ENCODE measurements at places on chromosomes 1 and 21. TPM values are rescaled to one million over a fixed set of nuclear protein-coding genes. Genes with fewer than 3 reads are reported as not detected.
A peak's percentile ranks its signal among the peaks of the same experiment; 100 is the strongest.

Gene DNAJC28
- not detected for total RNA-seq

GRCh38 chr1:218658269-218658668, 313.1 kb downstream of the TGFB2 start:
- no peak for DNase-seq

DNA sequence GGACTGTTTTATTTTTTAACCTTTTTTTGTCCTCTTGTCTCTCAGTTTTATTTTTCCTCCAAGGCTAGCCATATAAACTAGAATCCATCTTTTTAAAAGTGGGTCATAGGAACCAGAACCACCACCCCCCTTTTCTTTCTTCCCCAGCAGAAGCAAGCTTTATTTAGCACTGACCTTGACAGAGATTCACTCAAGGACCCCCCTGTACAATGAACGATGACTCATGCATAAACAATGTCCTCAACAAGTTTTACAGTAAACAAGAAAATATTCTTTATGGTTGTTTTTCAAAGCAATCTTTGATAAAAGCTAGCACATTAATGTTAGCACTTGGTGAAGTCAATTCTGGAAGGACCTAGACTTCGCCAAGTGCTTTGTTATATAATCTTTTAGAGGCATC, 14.1 kb downstream of the PKN2 start:
- DNase-seq = no peak

Gene CLCA2
- total RNA-seq = not detected

- peak; percentile 75 for DNase-seq
These were observed 5.5 kb upstream of the PRKCZ start for GRCh38 chr1:2044510-2045319.

GRCh38 chr1:217134857-217135568, 411.8 kb upstream of the ESRRG start:
- no peak for DNase-seq

GRCh38 chr1:231058416-231059109, 18.5 kb upstream of the FAM89A start:
- no peak for DNase-seq

Gene OR6N1
- not detected for total RNA-seq

DNA sequence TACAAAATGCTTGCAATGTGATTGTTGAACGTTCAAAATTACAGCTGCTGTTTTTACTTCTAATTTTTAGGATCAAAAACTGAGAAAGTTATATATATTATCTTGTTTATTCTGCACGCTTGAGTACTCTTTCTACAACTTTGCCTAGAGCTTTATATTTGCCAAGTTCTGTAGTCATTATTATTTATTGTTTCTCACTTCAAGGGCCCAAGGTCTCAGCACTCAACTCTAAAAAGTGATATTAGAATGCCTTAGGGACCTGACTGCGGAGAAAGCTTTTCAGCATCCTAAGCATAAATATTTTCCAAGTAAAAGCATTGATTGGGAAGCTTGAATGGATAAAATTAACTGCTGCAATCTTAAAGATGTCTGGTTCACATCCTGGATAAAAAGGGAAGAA, 83.6 kb downstream of the UBE2U start:
- DNase-seq = no peak

- no peak for DNase-seq
These were observed 2.1 kb upstream of the KCNAB2 start for GRCh38 chr1:6043561-6043960.

Gene CLCA1
- total RNA-seq = not detected

Gene BEND5
- 5.6 TPM for total RNA-seq

DNA sequence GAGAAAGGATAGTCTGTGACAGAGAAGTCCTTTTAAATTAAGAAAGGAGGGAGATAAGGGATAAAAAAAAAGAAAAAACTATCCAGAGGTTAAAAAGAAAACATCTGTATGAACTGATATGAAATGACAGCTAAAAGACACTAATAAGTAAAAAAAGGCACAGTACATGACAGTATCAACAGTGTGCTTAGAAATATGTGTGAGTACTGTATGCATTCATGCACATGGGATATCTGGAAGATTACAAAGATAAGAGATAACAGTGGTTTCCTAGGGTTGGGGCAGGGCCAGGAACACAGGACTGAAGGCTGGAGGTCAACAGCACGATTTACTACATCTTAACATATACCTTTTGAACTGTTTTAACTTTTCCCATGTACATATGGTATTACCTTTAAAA, 13.3 kb downstream of the PTP4A2 start:
- no peak for DNase-seq

DNA sequence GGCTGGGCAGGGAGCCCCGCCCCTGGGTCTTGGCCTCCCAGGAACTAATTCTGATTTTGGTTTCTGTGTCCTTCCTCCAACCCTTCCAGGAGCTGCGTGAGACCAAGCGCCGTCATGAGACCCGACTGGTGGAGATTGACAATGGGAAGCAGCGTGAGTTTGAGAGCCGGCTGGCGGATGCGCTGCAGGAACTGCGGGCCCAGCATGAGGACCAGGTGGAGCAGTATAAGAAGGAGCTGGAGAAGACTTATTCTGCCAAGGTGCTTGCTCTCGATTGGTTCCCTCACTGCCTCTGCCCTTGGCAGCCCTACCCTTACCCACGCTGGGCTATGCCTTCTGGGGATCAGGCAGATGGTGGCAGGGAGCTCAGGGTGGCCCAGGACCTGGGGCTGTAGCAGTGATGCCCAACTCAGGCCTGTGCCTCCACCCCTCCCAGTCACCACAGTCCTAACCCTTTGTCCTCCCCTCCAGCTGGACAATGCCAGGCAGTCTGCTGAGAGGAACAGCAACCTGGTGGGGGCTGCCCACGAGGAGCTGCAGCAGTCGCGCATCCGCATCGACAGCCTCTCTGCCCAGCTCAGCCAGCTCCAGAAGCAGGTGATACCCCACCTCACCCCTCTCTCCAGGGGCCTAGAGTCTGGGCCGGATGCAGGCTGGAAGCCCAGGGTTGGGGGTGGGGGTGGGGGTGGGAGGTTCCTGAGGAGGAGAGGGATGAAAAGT, 18.5 kb upstream of the SEMA4A start:
- no peak for DNase-seq

GRCh38 chr1:235945775-235946570, 79.3 kb upstream of the LYST start:
- no peak for DNase-seq

Measured in CD4-positive, alpha-beta T cell (primary cell).